ENCODE measurements at places on chromosomes 3 and 15.

GRCh38 chr15:90660195-90660998, 56.7 kb upstream of the BLM start:
- DNase-seq, result peak; percentile 75

DNA sequence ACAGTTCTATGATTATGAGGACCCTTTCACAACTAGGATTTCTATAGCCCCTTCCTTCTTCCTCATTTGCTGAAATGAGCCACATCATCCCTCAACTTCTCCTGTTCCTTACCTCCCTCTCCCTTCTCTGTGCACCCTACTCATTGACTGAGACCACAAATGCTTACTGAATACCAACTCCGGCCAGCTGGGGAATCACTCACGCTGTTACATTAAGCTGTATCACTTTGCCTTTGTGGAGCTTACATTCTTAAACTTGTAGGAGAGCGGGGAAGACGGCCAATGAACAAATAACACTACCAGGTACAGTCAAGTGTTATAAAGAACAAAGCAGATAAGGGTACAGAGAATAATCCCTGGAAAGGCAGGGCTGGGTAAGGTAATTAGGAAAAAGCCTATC, 5.7 kb downstream of the SUCLG2 start:
- DNase-seq, result no peak

DNA sequence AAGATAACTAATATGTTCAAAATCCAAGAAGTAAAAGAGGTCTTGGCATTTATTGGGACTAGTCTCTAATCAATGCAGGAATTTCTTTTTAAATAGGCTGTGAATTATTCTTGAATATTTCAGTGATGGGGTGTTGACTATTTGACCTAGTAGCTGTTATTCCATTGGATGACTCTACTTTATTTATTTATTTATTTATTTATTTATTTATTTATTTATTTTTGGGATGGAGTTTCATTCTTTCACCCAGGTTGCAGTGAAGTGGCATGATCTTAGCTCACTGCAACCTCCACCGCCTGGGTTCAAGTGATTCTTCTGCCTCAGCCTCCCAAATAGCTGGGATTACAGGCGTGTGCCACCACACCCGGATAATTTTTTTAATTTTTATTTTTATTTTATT, 1227.8 kb downstream of the ZPLD1 start:
- no peak for DNase-seq

DNA sequence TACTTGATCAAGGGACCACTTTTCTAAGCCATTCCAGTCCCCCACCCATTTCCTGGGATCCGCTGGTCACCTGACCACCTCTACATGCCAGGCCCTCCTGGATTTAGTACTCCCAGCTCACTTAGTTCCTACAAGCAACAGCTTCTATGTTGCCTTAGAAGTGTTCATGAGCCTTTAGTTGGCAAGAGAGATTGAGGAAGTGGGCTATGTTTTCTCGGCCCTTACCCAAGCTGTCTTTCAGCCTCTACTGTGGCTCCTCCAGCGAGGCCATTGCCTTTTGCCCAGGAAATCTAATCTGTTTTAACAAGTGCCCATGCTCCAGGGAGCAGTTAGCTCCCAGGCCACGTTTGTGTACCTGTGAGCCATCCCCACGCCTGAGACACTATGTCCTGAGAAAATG, 4.5 kb upstream of the PRKAR2A start:
- no peak for DNase-seq

GRCh38 chr3:112086076-112086854, at the start of gene C3orf52:
TSS of gene C3orf52 (plus strand) at chr3:112086389. CDS start at chr3:112086408, 19 bp downstream.
- DNase-seq, result no peak

DNA sequence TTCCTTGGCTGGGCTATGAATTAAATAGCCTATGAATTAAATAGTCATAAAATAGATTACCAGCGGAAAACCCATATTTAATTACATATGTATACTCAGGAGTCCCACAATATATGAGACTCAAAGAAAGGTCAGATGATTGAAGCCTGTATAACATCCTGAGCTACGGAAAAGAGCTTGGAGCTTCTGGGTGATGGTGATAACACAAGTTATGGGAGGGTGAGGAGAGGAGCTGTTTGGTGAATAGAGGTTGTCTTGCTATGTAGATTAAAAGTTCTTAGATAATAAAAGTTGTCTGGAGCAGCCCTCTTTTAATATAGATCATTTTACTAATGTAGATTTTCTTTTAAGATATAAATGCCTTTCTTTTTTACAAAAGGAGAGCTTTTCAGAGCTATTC, 1.8 kb downstream of the PML start:
- DNase-seq, result no peak

DNA sequence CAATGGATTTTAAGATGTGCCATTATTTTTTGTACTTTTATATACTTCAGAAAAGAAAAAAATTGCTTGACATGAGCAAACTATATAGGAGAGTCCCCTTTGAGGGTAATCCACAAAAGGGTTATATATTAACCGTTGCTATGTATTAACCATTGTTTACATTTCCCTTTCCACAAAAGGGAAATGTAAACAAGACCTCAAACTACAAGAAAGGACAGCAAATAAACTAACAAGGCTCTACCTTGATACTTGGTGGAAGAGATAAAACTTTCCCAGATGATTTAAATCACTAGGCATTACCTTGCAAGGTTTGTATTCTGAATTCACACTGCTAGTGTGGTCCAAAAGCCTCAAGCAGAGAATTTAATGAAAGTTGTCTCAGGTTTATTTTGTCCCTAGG, 616.3 kb upstream of the BCHE start:
- no peak for DNase-seq

DNA sequence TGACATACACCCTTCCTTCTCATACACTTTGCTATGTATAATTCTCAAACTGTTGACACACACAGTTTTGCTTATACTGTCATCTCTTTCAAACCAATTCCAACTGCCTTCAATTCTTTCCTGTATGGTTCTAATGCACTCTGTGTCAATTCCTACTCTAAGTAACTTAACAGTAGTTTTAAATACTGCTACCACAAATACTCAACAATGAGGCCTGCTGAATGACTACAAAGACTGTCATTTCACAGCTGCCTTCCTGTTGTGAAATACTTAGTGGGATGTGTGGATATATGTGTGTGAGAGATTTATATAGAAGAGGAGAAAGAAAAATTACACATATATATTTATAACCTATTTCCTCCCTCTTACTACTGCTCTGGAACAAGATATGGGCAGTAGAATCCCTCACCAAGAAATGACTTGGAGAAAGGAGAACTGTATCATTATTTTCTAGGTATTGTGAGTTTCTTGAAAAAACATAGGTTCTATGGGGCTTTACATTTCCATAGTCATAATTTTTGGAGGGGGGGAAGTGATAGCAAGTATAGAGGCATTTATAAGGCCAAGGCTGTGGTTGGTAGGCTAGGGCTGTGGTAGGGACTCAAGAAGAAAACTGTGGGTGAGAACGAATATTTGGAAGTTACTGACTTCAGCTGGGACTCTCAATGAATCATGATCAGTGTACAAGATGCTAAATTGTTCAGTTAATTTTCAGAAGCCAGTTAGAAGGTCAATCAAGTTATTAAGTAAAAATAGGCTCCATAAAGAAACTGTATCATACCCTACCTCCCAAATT, 88.7 kb downstream of the ANKRD28 start:
- peak; percentile 47 for DNase-seq

DNA sequence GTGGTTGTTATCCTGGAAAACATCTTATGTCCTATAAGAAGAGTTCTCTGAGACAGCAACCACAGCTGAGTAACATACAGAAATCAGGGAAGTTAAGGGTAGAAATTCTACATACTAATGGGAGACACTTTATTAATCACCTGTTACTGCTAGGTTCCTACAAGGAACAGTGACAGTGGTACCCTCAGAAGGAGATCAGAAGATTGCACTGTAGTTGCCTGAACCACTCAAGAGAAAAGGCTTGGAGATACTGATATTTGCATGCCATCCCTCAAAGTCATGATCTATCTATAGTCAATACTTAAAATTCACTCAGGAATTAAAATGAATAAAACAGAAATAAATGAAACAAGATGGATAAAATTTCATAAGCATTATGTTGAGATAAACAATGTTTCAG, 136.0 kb downstream of the LMLN start:
- no peak for DNase-seq

- DNase-seq, result no peak
Measured at GRCh38 chr3:122886946-122887345, 92.1 kb downstream of the SLC49A4 start.

- DNase-seq, result no peak
Measured at GRCh38 chr3:35675206-35675605, 35.9 kb downstream of the ARPP21 start.

DNA sequence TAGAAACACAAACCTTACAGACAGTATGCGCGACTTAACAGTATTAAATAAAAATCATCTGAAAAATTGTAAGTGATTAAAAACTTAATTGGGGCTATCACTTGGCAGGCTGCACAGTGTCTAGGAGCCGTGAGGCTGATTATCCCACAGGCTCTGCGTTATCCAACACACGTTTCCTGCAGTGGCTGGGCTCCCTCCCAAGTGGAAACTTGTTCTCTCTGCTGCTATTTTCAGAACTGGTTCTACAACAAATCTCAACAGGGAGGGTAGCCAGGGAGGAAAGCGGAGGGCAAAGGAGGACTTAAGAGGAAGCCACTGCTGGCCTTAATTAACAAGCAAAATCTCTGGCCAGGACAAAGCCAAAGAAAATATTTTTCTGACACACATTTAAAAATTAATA, 555.2 kb downstream of the MAGI1 start:
- no peak for DNase-seq

DNA sequence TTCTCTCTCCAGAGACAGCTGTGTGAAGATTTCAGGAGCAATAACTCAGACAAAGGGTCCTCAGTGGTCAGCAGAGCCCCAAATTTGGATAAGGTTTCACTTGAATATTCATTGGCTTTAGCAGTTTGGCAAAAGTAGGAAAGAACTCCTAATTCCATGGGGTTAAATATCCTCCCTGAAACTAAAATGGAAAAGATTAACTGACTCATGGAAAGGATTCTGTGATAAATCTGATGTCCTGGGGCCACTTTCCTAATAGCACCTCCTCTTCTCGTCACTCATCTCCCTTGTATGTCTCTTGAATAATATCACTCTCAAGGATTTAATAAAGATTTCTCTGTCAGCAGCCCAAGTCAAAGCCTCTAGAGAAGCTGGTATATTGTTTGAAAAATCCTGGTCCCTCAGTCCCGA, 33.3 kb upstream of the TBC1D23 start:
- DNase-seq, result no peak

DNA sequence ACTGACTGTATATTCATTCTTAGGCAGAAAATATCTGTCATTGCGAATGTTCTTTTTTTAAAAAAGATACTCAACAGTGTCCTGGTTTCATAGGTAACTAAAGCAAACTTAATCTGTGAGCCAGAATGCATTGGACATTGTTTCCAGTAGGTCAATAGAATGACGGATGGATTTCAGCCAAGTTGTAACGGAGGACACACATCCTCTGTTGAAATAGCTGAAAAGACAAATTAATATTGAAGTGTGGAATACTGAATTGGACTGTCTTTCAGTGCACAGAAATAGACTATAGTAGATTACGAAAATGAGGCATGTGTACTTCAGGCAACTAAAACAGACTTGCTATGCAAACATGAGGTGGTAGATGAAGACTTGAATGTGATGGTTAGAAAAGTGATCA, 461.6 kb downstream of the WDR72 start:
- DNase-seq, result no peak

DNA sequence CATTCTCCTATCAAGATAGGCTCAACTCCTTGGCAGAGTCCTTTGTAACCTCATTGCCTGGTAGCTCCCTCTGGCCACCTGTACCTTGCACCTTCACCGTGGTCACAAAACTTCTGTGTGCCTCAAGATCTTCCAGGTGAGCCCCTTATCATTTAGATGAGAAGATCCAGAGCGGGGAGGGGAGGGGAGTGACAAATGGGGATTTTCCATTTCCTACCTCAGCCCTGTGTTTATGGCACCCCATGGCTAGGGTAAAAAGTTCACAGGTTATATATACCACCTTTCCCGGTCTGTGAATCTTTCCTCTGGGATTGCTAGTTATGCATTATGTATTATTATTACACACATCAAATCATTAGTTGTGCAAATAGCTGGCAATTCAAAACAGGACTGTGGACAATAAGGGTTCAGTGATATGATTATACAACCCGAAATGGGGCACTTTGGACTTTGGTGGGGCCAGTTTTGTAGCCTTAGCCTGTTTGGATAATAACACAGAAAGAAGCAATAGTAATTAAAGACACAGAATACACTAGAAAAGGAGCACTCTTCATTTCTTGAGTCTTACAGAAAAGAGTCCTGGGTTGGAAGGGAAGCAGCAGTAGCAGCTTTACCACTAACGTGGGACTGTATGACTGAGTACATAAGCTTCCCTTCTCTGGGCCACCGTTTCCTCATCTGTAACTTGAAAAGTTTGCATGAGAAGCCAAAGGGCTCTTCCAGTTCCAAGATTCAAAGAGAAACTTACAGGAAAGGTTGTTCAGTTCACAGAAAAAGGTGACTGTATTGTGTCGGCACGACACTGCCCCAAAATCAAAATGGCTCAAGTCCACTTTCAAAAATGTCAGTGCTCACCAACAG, 7.1 kb downstream of the TLE3 start:
- no peak for DNase-seq

- peak; percentile 23 for DNase-seq
Measured at GRCh38 chr3:99023590-99024192, 122.2 kb upstream of the DCBLD2 start.

DNA sequence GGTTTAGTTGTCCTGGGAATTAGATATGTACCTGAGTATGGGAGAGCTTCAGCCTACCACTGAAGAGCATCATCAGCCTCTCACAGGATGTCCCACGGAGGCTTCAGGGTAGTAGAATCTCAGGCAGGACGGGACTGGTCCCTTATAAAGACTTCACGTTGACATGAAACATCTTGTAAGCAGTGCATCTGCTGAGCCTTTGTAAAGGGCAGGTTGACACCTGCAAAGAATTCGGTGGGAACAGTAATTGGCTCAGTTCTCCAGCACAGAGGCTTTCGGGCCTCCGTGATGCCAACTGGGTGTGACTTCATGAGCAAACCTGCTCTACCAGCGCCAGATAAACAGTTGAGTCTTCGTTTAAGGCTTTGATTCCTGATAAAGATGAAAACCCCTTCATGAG, 26.9 kb upstream of the AVEN start:
- DNase-seq, result no peak

DNA sequence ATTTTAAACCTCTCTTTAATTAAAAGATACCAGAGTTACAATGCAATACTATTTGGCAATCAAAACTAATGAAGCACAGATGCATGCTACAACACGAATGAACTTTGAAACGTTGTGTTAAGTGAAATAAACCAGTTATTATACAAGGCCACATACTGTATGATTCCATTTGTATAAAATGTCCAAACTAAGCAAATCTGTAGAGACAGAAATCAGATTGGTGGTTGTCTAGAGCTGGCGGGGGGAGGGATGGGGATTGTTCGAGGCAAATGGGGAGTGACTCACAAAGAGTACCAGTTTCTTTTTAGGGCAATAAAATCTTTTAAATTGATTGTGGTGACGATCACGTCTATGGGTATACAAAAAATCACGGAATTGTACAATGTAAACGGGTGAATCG, 677.0 kb downstream of the NTRK3 start:
- no peak for DNase-seq
